ENCODE measurements at places on chromosomes 16 and 17.

DNA sequence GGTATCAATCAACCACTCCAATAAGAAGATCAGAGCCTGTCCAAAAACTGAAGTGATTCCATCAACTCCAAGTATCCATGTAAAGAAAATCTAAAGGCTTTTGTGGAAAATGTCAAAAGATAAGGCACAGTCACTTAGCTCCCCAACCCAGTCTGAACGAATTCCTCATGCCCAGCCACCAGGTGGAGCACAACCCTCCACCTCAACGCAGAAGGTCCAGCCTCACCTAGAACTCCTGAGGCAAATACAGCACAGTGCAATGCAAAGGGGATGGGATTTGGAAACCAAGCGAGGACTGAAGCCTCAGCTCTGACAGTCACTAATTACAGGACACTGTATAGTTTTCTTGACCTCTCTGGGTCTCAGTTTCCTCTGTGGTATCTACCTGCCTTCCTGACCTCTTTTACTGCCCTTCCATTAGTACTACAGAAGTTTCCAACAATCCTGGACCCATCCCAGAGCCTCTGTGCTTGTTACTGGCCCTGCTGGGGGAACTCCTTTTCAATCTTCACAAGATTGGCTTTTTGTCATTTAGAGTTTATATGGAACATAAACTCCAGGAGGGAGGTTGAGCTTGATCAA lies 2.0 kb downstream of the NCBP3 start:
- DNase-seq = no peak

- no peak for DNase-seq
Measured at GRCh38 chr16:66959704-66960161, 1.3 kb upstream of the CES3 start.

GRCh38 chr16:9123871-9124270 lies 32.4 kb downstream of the HAPSTR1 start:
- DNase-seq = no peak

DNA sequence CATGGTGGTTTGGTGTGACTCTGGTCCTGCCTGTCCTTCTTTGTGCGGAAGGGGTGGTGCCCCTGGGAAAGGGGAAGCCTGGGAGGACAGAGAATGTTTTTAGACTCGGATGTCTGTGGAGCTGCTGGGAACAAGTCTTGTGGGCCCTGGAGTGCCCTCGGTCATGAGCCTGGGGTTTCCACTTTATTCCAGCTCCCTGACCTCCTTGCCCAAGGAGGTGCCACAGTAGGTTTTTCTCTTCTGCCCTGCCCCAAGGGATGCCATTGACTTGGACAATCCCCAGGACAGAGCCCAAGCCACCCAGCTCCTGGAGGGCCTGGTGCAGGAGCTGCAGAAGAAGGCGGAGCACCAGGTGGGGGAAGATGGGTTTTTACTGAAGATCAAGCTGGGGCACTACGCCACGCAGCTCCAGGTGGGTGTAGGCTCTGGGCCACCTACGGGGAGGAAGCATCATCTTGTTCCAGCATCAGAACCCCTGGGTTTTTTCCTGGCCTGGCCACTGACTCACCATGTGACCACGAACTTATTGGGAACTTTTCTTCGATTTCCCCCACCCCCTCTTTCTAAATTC lies 1.4 kb downstream of the STAT5A start:
- DNase-seq = no peak

GRCh38 chr17:30376621-30377452 lies 1.9 kb upstream of the CPD start:
- no peak for DNase-seq

Data from HS-5 (cell line).